SK-MEL-5 (cell line): ENCODE measurements at places on chromosomes 13 and 19. TPM values are rescaled to one million over a fixed set of nuclear protein-coding genes. Genes with fewer than 3 reads are reported as not detected.

The PCDH17 gene
- 0.32 and 0.40 TPM in 2 replicates for total RNA-seq

The ZNF730 gene
- total RNA-seq: 0.08 and 0.27 TPM in 2 replicates

The CEACAM19 gene
- 0.16 and 0.51 TPM in 2 replicates for total RNA-seq

The CDKN2D gene
- total RNA-seq: 2.3 and 2.9 TPM in 2 replicates

The RASAL3 gene
- total RNA-seq: not detected in 2 replicates

The OR4F17 gene
- total RNA-seq: not detected in 2 replicates

The C19orf67 gene
- not detected in 2 replicates for total RNA-seq

The KCTD12 gene
- 5.4 and 7.3 TPM in 2 replicates for total RNA-seq

The CUL4A gene
- 157 and 173 TPM in 2 replicates for total RNA-seq

The SULT2A1 gene
- 0.16 and 0.21 TPM in 2 replicates for total RNA-seq

The TEX26 gene
- not detected in 2 replicates for total RNA-seq

The PIBF1 gene
- 12.1 and 21.0 TPM in 2 replicates for total RNA-seq

The ICAM5 gene
- total RNA-seq: 0.29 and 0.66 TPM in 2 replicates

GRCh38 chr13:35926859-35927530, 204.2 kb downstream of the DCLK1 start:
- peak; percentile 9 for DNase-seq

DNA sequence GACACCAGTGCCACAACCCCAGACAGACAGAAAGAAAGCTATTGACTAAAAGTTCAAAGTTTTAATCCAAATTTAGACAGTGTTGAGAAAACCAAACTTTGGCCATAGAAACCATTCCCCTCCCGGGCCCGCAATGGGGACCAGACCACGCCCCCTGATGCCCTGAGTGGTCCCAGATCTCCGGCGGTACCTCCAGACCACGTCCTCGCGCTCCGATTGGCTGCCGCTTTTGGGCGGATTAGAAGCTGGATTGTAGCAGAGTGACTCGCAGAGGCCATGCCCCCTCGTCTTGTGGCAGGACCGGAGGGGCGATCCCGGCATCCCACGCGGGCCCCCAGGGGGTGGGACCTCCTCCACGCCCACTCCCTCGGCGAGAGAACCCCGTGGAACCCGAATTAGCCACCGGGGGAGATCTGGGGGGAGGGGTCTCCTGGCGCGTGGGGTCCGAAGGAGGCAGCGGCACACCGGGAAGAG, 797 bp upstream of the HSD17B14 start:
- peak; percentile 94 for DNase-seq

DNA sequence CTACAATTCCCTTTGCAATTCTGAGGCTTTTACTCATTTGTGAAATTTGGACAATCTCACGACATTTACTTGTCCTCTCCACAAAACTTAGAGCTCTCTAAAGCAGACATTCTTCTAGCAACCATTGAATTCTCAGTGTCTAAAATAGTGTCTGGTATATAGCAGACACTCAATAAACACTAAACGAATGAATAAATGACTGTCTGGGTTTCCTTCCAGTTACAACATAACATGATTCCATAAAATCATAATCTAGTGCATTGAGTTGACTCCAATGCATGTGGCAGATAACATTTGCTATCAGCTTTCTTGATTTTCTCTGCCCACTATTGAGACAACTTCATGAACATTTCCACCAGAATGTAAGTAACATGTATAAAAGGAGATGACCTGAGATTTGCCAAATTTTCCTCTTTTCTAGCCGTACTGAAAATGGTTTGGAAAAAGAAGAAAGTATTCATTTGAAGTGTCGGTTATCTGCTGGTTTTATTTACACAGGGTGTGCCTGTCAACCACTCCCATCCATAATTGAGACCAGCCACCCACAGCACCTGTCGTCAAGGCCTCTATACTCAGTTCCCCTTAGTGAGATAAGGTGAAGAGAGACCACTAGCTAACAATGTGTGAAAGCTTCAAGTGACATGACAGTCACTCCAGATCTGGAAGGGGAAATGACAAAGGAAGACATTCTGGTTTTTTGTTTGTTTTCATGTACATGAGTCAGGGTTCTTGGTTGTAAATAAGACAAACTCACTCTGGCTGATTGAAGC, 4.8 kb upstream of the SERP2 start:
- no peak for DNase-seq

DNA sequence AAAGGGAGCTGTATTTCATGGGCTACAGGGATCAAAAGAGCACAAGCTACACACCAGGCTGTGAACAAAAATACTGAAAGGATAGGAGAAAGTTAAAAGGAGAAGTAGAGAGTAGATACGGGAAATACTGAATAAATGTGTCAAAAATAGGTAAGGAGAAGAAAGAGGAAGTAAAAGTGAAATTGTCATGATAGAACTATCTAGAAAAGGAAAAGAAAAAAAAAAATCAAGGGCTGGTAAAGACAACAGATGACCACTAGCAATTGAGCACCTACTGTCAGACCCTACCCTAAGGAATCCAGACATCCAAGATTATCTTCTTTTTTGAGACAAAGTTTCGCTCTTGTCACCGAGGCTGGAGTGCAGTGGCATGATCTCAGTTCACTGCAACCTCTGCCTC, 4.8 kb downstream of the RUBCNL start:
- DNase-seq: no peak

GRCh38 chr13:67216864-67217263, 13.3 kb downstream of the PCDH9 start:
- DNase-seq: no peak

GRCh38 chr13:98921786-98922185, 56.1 kb downstream of the DOCK9 start:
- DNase-seq: no peak

DNA sequence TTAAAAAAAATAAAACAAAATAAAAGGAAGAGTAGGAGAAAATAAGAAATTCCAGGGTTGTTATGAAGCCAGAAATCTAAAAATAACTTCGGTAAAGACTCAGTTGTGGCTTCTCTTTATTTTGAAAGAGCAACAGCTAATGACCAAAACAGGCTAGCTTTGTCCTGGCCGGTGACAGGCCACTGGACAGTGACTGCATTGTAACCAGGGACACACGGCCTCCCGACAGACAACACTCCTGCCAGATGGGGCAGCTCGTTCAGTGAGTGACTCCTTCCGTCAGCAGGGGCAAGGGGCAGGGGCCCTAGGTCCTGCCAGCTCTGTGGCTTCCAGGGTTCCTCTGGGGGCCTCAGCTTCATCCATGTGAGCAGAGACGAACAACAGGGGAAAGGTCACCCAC, 173.4 kb downstream of the KATNAL1 start:
- no peak for DNase-seq

DNA sequence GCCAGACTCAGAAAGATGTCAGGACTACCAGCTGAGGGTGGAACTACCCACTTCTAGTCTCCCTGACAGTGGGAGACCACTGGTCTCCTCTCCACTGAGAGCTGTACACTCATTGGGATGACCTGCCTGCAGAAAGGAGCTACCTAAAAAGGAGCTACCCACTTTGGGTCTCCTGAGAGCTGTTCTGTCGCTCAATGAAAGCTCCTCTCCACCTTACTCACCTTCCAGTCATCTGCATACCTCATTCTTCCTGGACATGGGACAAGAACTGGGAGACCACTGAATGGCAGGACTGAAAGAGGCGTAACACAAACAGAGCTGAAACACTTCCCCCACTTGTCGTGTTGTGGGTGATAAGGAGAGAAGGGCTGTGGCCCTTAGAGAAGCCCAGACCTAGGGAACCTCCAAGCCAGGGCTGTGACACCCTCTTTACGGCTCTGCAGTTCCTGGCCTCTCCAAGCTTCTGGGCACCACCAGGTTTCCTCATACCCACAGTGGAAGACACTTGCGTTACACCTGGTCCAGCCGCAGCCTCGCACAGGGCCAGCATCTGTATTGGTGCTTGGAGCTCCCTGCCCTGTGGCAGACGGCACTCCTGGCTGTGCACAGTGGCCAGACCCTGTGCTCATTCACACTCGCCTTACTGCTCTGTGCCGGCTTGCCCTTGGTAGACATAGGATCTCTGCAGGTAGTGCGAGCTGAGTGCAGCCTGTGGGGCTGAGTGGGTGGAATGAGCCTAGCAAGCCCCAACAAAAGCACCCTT, 54.9 kb upstream of the SLITRK6 start:
- DNase-seq: no peak

- DNase-seq: peak; percentile 78
Measured at GRCh38 chr13:20901668-20902437, 693 bp downstream of the XPO4 start.

DNA sequence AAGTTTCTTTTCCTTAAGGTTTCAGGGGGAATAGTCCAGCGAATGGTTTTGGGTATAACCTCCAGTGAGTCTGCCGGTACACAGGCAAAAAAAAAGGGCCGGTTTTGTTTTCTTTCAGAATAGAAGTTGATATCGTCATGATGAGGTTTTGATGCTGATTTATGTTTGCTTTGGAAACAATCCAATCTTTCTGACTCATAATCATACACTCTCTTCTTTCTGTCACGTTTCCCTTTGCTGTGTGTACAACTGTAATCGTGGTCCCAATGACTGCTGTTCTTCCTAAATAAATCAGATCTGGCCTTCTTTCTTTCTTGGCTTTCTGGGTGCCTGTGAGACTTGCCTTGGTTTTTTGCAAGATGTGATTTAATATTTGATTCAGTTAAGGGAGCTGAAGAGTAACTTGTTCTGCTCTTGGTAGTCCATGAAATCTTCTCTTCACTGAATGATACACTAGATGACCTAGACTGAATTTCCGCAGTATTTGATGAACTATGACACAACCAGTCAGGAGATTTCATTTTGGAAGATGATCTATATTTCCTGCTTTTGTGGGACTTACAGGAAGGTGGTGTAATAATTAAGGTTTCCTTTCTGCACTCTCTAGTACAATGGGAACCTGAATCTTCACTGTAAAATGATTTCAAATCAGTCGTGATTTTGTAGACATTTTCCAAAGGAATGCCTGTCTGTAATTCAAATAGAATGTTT, 34.9 kb upstream of the METTL21C start:
- peak; percentile 67 for DNase-seq

DNA sequence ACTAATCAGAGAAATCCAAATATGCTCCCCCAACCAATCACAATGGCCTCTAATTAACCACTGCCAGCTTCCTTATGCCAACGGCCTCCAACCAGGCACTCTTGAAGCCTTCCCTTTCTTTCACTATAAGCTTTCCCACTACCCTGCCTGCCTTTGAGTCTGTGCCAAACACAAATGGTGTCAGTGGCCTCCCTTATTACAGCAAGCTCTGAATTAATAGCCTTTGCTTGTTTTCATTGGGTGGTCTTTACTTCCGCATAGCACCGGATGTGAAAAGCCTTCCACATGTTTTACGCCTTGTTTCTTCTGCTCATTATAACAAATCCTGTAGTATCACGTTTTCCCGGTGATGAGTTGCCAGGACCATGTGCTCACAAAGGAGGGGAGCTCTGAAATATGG, 1.4 kb upstream of the EDDM13 start:
- no peak for DNase-seq

DNA sequence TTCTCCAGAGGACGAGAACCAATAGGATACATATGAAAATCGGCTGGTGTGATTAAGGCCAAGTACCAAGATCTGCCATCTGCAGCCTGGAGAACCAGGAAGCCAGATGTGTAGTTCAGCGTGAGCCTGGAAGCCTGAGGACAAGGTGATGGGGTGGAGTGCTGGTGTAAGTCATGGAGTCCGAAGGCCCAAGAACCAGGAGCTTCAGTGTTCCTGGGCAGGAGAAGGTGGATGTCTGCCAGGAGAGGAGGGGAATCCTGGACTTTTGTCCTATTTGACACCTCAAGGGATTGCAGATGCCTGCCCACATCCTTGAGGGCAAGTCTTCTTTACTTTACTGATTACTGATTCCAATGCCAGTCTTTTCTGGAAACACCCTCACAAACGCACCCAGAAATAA, 71.5 kb downstream of the SPATA13 start:
- no peak for DNase-seq

GRCh38 chr13:75813323-75813722, 177.2 kb downstream of the LMO7 start:
- no peak for DNase-seq

DNA sequence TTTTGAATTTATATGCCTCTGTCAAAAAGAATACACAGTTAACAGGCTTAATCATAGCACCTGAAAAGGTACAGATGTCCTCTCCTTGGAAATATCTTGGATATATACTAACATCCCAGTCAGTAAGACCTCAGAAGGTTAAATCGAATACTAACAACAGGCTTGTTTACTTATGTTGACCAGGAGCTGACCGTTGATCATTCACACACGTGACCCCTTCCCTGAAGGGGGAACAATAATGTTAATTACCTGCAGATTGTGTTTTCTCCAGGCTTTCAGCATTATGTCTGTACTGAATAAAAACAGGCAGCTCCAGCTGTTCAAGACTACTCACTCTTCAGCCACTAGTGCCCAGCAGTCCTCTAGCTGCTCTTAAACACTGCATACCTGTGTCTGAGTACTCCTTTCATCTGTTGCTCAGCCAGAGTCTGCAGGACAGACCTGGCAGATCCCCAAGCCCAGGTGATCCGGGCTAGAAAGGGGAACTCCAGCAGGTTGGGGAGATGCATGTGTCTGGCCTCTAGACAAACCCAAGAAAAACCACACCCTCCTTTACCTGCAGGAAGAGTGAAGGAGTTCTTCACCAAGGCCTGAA, 163.9 kb downstream of the RNF17 start:
- DNase-seq: no peak
